ENCODE measurements at places on chromosomes 1 and 21. TPM values are rescaled to one million over a fixed set of nuclear protein-coding genes. Genes with fewer than 3 reads are reported as not detected.

The AIM2 gene
- total RNA-seq: not detected

The AKR7A3 gene
- 0.43 TPM for total RNA-seq

The PRDM15 gene
- total RNA-seq: 6.0 TPM

The FAM131C gene
- total RNA-seq: not detected

The SELE gene
- not detected for total RNA-seq

The NOC2L gene
- total RNA-seq: 75.0 TPM

The AADACL3 gene
- total RNA-seq: not detected

The NES gene
- total RNA-seq: 30.8 TPM

The NCMAP gene
- total RNA-seq: not detected

The IVL gene
- not detected for total RNA-seq

The GSTM1 gene
- not detected for total RNA-seq

The OR2T2 gene
- not detected for total RNA-seq

The C8A gene
- not detected for total RNA-seq

The SYTL1 gene
- 0.32 TPM for total RNA-seq

The LENEP gene
- total RNA-seq: not detected

All from bronchial smooth muscle cell (primary cell).